Suprapubic skin (tissue), 4 donors: ENCODE measurements at places on chromosomes 1 and 21. TPM values are rescaled to one million over a fixed set of nuclear protein-coding genes. Genes with fewer than 3 reads are reported as not detected.
A peak's percentile ranks its signal among the peaks of the same experiment; 100 is the strongest.

GRCh38 chr1:174221681-174222080 is 62.4 kb downstream of the RABGAP1L start:
- H3K4me1 ChIP-seq: no peaks in the 10 kb centered on the region
- no peak overlapping the region for H3K4me3 ChIP-seq
- no peak for DNase-seq
- no peak overlapping the region for H3K27ac ChIP-seq
- no peaks in the 10 kb centered on the region for H3K27me3 ChIP-seq
- H3K36me3 ChIP-seq: peaks cover 4% of the 10 kb centered on the region

GRCh38 chr1:196366817-196367495 is 241.3 kb downstream of the KCNT2 start:
- H3K27ac ChIP-seq: no peak overlapping the region
- DNase-seq: no peak
- no peak overlapping the region for H3K4me3 ChIP-seq
- peaks cover under 1% of the 10 kb centered on the region for H3K4me1 ChIP-seq
- H3K36me3 ChIP-seq: no peaks in the 10 kb centered on the region

DNA sequence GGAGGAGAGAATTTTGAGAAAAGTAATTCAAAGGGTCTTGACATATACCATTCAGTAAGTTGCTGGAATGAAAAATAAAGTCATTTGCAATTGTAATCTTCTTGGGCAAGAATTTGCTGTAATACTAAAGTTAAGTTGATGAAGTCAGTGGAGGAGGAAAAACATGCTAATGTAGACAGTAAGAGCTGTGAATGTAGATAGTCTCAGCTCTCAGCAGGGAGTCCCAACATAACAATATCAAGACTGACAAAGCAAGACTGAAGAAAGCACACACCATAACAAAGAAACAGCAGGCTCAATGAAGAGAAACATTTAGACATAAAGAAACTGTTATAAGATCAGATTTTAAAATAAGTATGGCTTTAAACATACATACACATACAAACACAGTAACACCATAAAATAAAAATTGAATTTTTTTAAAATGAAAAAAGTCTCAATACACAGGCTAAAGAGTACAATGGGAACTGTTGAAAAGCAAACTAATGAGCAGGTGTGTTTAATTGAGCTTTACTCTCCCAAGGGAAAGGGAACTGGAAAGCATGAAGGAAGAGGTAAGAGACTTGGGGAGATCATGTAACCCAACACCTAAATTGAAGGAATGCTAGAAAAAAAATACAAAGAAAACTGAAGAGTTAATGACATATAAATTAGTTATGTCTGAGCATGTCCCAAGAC is 336.3 kb upstream of the NCAM2 start:
- DNase-seq: no peak
- no peaks in the 10 kb centered on the region for H3K4me1 ChIP-seq
- no peaks in the 10 kb centered on the region for H3K27me3 ChIP-seq
- no peaks in the 10 kb centered on the region for H3K36me3 ChIP-seq

DNA sequence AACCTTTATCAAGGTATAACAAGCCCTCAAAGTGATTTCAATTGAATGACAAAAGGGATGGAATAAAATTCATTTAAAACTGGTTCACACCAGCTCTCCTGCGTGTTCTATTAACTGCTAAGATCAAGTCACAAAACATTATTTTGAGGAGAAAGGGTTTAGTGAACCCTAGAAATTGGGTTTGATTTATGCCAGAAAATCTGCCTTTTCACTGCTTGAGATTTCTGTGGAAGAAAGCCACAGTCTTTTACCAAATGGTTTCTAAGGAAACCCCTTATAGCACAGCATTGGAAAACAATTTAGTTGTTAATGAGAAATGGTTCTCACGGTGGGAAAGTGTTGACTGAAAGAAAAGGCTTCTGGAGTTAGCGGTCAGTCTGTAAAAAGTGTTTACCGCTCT is 43.6 kb upstream of the DPH5 start:
- H3K27me3 ChIP-seq: no peaks in the 10 kb centered on the region
- DNase-seq: no peak
- no peaks in the 10 kb centered on the region for H3K4me1 ChIP-seq
- H3K27ac ChIP-seq: no peak overlapping the region

DNA sequence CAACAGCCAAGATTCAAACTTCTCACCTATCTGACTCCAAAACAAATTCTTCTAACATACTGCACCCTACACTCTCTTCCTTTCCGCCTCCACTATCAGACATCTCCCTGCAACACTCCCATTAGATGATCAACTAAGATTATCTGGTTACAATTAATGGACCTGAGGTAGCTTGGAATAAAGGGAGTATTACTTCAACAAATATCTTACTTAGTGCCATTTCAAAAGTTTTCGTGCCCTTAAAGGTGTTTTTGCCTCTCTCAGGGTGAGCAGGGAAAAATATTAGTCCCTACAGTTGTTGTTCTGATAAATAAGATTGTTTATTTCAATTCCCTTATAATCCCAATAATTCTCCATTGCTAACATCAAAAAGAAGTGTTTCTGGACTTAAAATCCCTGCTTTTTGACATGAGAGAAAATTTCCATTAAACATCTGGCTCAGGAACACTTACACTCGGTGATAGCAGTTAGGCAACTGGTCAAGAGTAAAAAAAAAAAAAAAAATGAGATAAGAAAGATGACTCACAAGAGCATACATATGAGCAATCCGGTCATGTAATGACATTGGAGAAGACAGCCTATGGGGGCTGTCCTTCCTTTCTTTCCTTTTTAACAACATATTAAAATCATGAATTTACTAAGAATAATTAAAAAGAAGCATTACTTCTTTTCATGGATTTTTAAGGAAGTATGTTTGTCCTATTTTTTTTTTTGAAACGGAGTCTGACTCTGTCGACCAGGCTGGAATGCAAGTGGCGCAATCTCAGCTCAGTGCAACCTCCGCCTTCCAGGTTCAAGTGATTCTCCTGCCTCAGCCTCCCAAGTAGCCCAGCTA is 7.6 kb downstream of the RSBN1 start:
- DNase-seq: no peak
- no peak overlapping the region for H3K4me3 ChIP-seq
- H3K27me3 ChIP-seq: no peaks in the 10 kb centered on the region
- H3K36me3 ChIP-seq: no peaks in the 10 kb centered on the region
- H3K27ac ChIP-seq: no peak overlapping the region

GRCh38 chr1:150619576-150620509 is 9.6 kb downstream of the ENSA start:
- no peak for DNase-seq
- H3K36me3 ChIP-seq: peaks cover 41% of the 10 kb centered on the region
- H3K27me3 ChIP-seq: no peaks in the 10 kb centered on the region
- H3K4me1 ChIP-seq: peaks cover 59% of the 10 kb centered on the region
- no peak overlapping the region for H3K4me3 ChIP-seq
- H3K27ac ChIP-seq: peak overlapping the region; percentile 96

GRCh38 chr1:187744665-187745064 is 915.9 kb downstream of the PLA2G4A start:
- H3K27ac ChIP-seq: no peak overlapping the region
- no peaks in the 10 kb centered on the region for H3K27me3 ChIP-seq
- H3K4me3 ChIP-seq: no peak overlapping the region
- H3K36me3 ChIP-seq: no peaks in the 10 kb centered on the region

DNA sequence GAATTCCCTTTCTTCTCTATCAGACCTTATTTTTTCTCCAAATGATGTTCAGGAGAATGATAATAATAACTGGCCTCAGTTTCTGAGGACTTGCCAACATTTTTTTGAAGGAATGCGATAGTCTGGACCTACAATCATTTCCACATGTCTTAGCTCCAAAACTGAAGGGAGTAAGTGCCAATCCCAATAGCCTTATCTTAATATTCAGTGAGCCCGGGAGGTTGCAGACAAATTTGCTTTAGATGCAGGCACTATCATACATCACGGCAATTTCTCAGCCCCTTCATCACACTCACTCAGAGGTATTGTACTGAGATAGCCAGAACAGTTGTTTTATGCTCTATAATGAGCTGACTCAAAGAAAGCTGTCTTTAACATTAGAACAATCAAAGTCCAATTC is 796.9 kb downstream of the ADGRL2 start:
- no peaks in the 10 kb centered on the region for H3K4me1 ChIP-seq
- no peaks in the 10 kb centered on the region for H3K27me3 ChIP-seq
- no peak overlapping the region for H3K27ac ChIP-seq
- H3K36me3 ChIP-seq: no peaks in the 10 kb centered on the region
- no peak overlapping the region for H3K4me3 ChIP-seq
- no peak for DNase-seq

GRCh38 chr1:228448372-228448771 is 31.7 kb upstream of the TRIM17 start:
- H3K27me3 ChIP-seq: peaks cover 42% of the 10 kb centered on the region
- H3K4me3 ChIP-seq: no peak overlapping the region
- no peak for DNase-seq
- peaks cover 10% of the 10 kb centered on the region for H3K4me1 ChIP-seq
- no peaks in the 10 kb centered on the region for H3K36me3 ChIP-seq

GRCh38 chr1:151281225-151281968 is 702 bp upstream of the ZNF687 start:
- H3K4me1 ChIP-seq: peaks cover 23% of the 10 kb centered on the region
- H3K27me3 ChIP-seq: no peaks in the 10 kb centered on the region
- peaks cover 16% of the 10 kb centered on the region for H3K36me3 ChIP-seq
- peak; percentile 99 for DNase-seq

DNA sequence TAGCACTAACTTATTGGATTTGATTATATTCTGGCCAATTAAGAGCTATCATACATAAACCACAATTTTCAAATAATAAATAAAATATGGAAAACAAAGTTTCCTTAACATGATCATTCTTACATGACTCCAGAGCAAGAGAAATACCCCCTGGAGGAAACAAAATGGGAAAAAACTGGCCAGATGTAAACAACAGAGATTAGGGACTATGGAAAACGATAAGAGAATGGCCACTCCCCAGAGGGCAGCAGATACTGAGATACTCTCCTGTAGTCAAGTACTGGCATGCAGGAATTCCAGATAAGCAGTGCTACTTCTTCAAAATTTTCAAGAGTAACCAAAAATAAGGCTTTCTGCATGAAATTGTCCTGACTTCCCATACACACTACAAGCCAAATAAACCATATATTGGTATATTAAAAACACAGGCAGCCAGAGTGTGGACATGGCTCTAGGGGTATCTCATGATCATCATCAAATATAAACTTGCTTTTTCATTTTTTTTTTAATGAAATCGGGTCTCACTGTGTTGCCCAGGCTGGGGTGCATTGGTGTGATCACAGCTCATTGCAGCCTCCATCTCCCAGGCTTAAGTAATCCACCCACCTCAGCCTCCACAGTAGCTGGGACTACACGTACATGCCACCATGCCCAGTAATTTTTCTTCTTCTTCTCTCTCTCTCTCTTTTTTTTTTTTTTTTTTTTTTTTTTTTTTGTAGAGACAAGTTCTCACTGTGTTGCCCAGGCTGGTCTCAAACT is 118.5 kb downstream of the EIF4G3 start:
- no peak for DNase-seq
- H3K27ac ChIP-seq: no peak overlapping the region
- H3K4me1 ChIP-seq: no peaks in the 10 kb centered on the region
- H3K36me3 ChIP-seq: no peaks in the 10 kb centered on the region

GRCh38 chr1:192491804-192492554 is 83.6 kb upstream of the RGS1 start:
- H3K27ac ChIP-seq: no peak overlapping the region
- no peak overlapping the region for H3K4me3 ChIP-seq
- H3K4me1 ChIP-seq: peaks cover 22% of the 10 kb centered on the region
- no peaks in the 10 kb centered on the region for H3K27me3 ChIP-seq

DNA sequence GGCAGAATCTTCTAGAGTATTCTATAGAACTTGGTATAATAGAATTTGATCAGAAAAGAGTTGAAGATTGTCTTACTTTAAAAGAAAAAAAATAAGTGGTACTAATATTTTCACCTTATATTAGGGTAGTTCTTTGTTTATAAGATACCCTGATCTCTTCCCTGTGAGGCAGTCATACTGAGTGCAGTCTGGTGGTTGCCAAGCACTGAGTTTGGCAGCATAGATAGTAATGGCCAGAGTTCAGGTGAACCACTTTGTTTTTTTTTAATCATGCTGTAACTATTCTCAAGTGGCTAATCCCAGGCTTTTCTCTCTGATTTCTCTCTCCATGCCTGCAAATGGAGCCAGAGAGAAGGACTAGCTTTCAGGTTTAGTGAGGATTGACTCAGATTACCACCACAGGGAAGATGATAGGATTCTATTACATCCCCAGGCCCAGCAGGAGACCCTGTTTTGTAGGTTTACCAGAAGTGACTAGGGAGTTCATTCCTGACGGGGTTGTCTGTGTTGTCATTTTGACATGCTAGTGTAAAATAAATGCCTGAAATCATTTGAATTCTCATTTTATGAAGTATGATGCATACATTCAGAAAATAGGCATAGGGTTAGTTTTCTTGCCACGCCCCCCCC is 16.7 kb downstream of the KDM1A start:
- H3K36me3 ChIP-seq: no peaks in the 10 kb centered on the region
- no peaks in the 10 kb centered on the region for H3K27me3 ChIP-seq
- DNase-seq: no peak
- H3K27ac ChIP-seq: no peak overlapping the region
- no peak overlapping the region for H3K4me3 ChIP-seq

DNA sequence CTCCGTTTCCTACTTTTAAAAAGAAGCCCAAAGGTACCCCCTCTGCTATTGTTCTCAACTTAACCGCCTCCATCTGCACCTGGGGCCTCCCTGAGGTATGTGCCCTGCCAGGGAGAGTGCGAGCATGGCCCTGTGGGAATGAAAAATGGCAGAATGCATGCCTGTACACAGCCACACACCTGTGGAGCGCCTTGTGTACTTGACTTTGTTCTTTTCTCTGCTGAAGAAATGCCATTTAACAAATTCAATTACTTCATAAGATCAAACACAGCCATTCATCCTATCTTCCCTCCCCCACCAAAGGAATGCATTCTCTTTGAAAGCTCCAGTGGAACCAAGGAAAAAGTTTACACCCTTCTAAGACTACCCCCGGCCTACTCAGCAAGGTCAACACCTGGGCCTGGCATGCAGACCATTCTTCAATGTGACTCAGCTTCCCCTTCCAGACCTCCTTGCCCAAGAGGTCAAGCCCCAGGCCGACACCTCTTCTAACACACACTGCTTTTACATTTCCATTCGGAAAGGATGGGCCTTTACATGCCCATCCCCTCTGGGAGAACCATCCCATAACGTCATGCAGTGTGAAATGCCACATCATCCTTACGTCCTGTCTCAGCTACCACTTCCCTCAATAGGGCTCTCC is 123.7 kb downstream of the SMYD2 start:
- H3K27ac ChIP-seq: no peak overlapping the region
- H3K36me3 ChIP-seq: peaks cover 14% of the 10 kb centered on the region
- DNase-seq: no peak
- peaks cover 6% of the 10 kb centered on the region for H3K4me1 ChIP-seq

Gene KRTAP21-2
- total RNA-seq: not detected

Gene TCHH
- 18.6 TPM for total RNA-seq

Gene ARHGEF16
- 5.9 TPM for total RNA-seq

Gene PRPF38B
- 27.2 TPM for total RNA-seq

Gene HSD3B1
- 2.9 TPM for total RNA-seq

Gene KTI12
- total RNA-seq: 9.3 TPM

Gene MCOLN3
- 5.4 TPM for total RNA-seq

Gene BTBD8
- 1.5 TPM for total RNA-seq
